ENCODE measurements at places on chromosomes 7 and 10.

- no peak for DNase-seq
These were observed 30.1 kb downstream of the APBB1IP start for GRCh38 chr10:26468291-26468690.

DNA sequence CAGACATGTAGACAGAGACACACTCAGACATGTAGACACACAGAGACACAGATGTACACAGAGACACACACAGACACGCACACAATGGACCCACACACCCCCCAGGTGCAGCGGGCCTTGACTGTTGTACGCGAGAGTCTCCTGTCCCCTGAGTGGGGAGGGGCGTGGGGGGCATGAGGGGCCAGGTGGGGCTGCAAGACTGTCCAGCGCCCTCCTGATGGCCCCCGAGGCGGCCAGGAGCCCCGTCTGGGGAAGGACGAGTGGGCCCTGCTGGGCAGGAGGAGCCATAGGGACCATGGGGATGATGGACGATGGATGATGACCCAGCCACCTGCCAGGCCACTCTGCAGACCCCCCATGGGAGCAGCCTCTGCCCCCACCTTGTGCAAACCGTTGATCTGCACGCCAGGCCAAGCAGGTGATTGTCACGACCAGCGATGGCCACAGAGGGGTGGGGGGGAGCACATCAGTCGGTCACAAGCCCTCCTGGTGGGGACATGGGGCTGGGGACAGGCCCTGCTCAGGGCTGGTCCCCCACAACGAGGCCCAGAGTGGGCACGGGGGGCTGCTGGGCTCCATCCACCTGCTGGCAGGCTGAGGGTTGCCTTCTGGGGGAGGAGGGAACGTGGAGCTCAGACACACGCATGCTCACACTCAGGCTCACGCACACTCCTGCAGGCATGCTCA, 11.6 kb downstream of the VENTX start:
- no peak for DNase-seq

DNA sequence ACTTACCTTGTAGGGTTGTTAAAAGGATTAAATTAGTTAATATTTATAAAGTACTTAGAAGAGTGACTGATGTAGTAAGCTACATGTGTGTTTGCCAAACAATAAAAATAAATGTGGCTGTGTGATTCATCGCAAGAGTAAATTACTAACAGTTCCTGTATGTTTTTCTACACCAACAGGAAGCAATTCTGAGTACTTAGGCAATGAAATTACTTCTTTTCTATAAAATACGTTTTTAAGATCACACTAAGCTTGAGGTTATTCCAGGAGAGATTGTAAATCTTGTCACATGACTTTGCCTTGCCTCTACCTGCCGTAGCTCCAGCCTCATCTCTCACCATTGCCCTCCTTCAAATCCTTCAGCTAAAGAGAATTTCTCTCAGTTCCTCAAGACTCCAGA, 18.1 kb upstream of the GSTK1 start:
- no peak for DNase-seq

DNA sequence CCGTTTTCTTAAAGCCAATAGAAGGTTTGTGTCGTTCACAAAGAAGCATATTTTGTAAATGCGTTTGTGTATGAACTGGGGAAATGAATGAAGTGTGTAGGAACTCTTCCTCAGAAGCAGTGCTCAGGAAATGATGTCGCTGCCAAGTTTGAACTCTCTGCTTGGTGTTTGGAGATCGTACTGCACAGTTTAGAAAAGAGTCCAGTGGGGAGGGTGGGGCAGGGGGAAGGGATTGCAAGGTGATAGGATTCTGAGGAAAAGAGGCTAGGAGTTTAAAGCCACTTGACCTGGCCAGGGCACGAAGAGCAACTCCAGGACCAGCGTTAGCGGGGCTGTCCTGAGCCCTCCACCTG, 122.2 kb downstream of the CUBN start:
- DNase-seq: no peak

DNA sequence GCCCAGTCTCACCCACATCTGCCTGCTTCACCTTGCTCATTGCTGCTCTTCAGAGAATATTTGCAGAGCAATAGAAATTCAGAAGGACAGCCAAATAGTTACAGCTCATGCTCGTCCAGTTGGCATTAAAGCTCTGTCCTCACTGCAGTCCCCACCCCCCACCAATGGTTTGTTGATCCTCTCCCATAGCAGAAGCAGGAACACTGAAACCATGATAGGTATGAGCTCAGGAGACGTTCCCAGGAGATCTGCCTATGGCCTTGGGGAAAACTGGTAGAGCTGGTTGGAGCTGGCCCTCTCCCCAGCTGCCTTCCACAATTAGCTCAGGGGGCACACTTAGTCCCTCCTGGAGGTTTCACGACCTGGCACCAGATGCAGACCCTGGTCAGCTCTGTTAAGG, 68.6 kb upstream of the KMT2C start:
- no peak for DNase-seq

GRCh38 chr10:19825700-19826099, 9.5 kb downstream of the PLXDC2 start:
- no peak for DNase-seq

- no peak for DNase-seq
These were observed 89.2 kb upstream of the BMPER start for GRCh38 chr7:33816106-33816505.

DNA sequence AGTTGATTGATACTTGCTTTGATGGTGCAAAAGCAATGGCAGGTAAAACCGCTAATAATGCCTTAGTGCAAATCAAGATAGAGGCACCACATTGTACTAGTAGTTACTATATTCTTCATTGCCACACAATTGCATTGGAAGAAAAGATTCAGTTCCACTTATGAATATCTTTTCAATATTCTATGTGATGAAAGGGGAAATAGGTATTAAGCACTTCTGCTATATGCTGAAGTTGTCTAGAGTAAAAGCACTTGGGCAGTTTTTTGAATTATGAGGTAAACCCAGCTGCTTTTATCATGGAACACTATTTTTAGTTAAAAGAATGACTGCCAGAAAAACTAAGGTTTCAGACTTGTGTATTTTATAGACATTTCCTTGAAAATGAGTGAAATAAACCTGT, 15.5 kb downstream of the ENTPD7 start:
- DNase-seq: no peak

GRCh38 chr7:74027683-74028320, at the start of gene ELN:
ELN (plus strand) TSS chr7:74028173; CDS start chr7:74028188, 15 bp downstream.
- DNase-seq: no peak

DNA sequence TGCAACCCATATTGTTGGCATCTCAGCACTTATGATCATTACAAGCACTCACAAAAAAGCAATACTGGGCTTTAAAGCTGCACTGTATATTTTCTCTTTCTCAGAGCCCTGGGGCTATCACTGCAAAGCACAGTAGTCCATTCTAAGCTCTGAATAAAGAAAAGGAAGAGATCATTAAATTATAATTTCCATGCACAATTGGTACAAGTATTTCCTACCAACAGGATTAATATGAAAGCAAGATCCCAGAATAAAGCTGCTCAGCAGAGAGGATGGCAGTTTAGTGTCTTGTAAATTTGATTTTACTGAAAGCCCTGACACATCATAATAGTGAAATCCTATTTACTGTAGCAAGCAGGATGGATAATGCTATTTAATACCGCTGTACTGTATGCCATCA, 205.3 kb downstream of the CHCHD3 start:
- DNase-seq: no peak

- no peak for DNase-seq
These were observed 21.3 kb downstream of the SSMEM1 start for GRCh38 chr7:130228840-130229502.

DNA sequence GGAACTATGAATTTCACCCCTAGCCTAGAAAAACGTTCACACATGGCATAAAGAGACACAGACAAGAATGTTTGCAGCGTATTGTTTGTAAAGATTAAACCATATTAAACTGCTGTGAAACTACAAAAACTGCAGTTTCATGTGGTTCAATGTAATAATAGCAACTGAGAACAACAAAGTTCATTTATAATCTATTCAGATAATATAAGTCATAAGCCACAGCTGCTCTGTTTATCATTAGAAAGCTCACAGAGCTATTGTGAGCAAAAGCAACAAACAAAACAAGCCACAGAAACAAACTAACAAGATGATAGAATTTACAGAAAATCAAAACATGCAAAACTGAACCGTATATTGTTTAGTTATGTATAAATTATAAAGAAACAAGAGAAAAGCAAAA, 113.5 kb downstream of the AHR start:
- DNase-seq: no peak

DNA sequence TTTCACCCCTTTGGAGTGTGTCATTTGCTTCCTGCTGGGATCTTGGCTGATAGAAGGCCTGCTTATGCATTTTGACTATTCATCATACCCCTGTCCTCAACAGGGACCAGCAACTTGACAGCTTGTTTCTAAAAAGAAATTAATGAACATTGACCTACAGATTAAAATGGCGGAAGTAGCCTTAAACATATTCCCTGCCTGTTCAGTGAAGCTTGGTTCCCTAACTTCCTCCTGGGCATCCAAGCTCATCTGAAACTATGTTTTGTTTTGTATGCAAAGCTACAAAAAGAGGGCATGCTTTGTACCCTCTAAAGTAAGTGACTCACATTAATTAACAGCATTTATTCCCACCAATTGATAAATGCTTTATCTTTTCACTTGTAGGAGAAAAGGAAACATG, 26.8 kb upstream of the CDK14 start:
- no peak for DNase-seq

- no peak for DNase-seq
These were observed 85.1 kb downstream of the RAMP3 start for GRCh38 chr7:45242698-45243097.

DNA sequence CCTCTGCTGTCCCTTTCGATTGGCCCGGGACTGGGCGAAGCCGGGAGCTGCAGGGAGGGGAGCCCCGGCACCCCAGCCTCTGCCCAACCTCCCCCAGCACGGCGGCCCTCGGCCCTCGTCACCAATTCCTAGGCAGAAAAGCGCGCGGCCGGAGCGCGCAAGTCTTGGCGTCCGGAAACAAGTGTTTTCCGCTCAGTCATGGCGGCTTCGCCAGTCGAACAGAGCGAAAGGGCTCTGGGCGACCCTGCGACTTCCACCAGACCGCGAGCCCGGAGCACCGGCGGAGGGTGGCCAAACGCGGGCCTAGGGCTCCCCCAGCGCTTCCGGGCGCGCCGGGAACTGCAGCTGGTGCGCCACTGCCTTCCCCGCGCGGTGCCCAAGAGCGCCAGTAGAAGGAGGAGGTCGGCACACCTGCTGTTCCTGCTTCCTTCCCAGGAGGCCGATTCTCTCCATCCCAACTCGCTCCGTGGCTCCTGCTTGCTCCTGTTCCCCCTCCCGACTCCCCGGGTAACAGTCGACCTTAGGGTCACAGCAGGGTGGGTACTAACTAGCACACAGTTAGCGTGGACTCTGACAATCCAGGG, 729.9 kb downstream of the ZWINT start:
- DNase-seq: no peak

DNA sequence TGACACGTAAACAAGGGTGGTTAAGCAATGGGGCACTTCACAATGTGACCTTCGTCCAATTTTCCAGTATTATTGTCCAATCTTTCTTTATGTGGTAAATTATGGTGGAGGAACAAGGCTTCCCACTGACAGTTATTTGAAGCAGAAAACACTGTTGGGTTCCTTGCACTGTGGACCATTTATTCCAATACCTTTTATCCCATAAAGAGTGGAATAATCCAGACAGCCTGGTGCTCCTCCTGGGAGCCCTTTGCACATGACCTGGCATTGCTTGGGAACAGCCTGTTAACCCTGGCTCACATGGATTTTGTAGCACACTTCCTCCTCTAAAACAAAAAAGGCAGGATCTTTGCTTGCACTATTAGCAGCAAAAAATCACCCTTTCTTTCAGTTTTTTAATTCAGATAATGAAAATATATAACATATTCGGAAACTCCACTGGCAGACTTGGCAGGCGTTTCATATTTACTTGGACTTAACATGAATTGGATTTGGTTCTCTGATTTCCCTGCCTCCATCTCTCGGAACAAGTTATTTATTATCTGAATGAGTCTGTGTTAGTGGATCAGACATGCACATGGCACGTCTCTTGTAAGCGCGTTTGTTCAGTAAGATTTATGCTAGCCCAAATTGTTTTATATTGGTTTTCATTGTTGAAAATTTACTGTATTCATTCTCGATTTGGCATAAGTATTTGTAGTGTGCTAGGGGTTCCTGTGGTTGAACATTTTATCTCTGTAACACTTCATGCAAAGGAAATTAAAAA, 59.3 kb downstream of the BMPER start:
- DNase-seq: no peak

GRCh38 chr10:98509745-98510144, 63.0 kb upstream of the HPS1 start:
- no peak for DNase-seq

DNA sequence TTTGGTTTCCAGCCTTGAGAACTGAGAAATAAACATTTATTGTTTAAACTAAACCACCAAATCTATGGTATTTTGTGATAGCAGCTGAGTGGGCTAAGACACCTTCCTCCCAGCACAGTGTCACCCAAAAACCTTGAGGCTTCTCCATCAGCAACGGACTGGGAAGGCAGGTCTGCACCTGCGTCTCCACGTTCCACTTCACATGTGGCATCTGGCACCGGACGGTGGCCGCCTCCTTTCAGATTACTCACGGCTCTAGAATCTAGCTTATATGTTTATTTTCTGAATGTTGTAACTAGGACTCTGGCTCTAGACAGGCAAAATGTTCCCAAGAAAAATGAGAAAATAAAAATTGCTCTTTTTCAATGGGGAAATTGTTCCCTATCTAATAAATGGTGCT, 201.0 kb downstream of the ADARB2 start:
- DNase-seq: no peak

- DNase-seq: no peak
These were observed 24.5 kb downstream of the VSTM4 start for GRCh38 chr10:49090696-49091380.

DNA sequence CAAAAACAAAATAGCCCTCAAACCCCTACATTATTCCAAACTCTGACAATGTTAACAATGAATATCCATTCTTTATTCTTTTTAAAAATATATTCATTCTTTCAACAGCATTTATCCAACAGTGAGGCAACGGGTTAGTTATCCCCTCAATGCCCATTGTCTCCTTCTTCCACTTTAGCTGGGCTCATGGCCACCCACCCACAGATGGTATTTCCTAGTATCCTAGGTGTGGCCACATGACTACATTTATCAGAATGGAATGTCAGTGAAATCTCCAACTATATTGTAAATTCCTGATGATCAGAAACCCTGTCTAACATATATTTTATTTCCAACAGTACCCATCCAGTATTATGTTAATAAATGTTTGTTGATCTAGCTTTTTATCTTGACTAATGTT, 13.6 kb downstream of the HOXA1 start:
- no peak for DNase-seq

Data from stimulated activated CD8-positive, alpha-beta memory T cell treated with anti-CD3 and anti-CD28 coated beads, Interleukin-4, amount 100 ng/mL, for 1 hour (primary cell).